ENCODE measurements at places on chromosomes 11 and 22. TPM values are rescaled to one million over a fixed set of nuclear protein-coding genes. Genes with fewer than 3 reads are reported as not detected.

DNA sequence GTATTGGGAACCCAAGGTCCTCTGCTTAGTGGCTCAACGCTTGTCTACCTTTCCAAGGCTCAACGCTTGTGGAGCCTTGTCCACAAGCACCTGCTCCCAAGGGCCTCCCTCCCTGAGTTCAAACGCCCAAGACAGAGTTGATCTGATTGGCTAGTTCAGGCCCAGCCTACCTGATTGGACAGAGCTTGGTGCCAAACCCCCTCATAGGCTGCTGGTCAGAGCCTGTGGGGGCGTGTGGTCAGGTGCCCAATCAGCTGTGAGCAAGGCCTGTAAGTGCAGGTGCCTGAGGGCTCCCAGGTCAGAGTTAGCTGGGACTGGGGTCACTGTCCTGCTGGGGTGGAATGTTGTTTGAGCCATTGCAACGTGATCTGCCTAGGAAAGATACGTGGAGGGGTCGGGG is 16.9 kb upstream of the TMPRSS6 start:
- DNase-seq = no peak
- H3K27me3 ChIP-seq = no peaks in the 10 kb centered on the region
- H3K27ac ChIP-seq = no peak overlapping the region
- no peak overlapping the region for H3K4me3 ChIP-seq
- H3K4me1 ChIP-seq = peaks cover 22% of the 10 kb centered on the region

- H3K4me3 ChIP-seq = no peak overlapping the region
- no peak for DNase-seq
- H3K36me3 ChIP-seq = peaks cover 11% of the 10 kb centered on the region
- no peaks in the 10 kb centered on the region for H3K27me3 ChIP-seq
Measured at GRCh38 chr11:85732965-85733364, 47.0 kb upstream of the CCDC89 start.

- no peak for DNase-seq
- H3K27ac ChIP-seq = no peak overlapping the region
- no peaks in the 10 kb centered on the region for H3K36me3 ChIP-seq
- no peaks in the 10 kb centered on the region for H3K4me1 ChIP-seq
- no peak overlapping the region for H3K4me3 ChIP-seq
- H3K27me3 ChIP-seq = peaks cover 8% of the 10 kb centered on the region
Measured at GRCh38 chr22:25644122-25644521, 79.6 kb downstream of the GRK3 start.

Gene PPM1F
- 20.6 TPM for total RNA-seq

DNA sequence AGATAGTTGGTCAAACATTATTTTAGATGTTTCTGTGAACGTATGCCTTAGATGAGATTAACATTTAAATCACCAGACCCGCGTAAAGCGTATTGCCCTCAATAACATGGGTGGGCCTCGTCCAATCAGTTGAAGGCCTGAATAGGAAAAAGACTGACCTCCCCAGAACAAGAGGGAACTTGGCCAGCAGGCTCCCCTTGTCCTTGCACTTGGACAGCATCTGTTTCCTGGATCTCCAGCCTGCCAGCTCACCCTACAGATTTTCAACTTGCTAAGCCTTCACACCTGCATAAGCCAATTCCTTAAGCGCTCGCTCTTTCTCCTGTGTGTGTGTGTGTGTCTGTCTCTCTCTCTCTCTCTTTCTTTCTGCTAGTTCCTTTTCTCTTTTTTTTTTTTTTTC is 8.2 kb downstream of the TOM1 start:
- H3K4me3 ChIP-seq = no peak overlapping the region
- 0 out of 2 replicates have a peak, but pooled peaks cover 12% of the 10 kb centered on the region for H3K36me3 ChIP-seq
- no peaks in the 10 kb centered on the region for H3K27me3 ChIP-seq
- no peak overlapping the region for H3K27ac ChIP-seq
- DNase-seq = no peak
- peaks cover 52% of the 10 kb centered on the region for H3K4me1 ChIP-seq

Gene NXPE1
- not detected for total RNA-seq

DNA sequence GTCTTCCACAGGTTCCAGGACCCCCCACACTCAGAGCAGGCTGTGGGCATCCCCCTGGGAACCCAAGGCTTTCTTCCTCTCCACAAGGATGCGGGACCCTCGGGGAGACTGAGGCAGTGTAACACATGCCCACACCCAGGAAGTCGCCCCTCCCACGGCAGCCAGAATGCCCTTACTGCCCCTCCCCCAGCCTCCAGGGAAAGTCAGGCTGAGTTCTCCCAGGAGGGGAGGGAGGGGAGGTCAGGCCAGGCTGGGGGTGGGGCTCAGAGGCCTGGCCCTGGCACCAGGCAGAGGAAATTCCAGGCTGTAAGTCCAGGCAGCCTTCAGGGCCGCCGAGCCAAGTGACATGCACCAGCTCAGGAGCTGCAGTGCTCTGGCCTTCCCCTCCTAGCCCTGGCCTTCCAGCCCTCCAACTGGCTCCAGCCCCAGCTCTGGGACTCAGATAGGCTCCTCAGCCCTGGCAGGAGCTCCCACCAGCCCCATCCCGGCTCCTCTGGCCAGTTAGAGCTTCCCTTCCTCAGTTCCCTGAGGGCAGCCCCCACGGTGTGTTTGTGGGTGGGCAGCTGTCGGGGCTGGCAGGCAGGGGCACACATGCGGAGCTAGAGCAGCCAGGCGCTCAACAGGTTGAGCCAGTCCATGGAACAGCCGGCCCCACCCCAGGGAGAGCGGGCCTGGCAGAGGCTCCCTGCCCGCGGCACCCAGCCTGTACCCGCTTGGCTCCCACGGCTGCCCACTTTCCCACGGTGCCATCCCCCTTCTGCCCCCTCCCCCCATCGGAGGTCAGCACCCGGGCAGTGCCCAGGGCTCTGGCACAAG is 3.6 kb downstream of the BCL9L start:
- no peaks in the 10 kb centered on the region for H3K27me3 ChIP-seq
- DNase-seq = peak; percentile 94
- peaks cover 50% of the 10 kb centered on the region for H3K4me1 ChIP-seq
- H3K4me3 ChIP-seq = peak overlapping the region; percentile 77
- H3K36me3 ChIP-seq = no peaks in the 10 kb centered on the region

Gene ST14
- total RNA-seq = 141 TPM

DNA sequence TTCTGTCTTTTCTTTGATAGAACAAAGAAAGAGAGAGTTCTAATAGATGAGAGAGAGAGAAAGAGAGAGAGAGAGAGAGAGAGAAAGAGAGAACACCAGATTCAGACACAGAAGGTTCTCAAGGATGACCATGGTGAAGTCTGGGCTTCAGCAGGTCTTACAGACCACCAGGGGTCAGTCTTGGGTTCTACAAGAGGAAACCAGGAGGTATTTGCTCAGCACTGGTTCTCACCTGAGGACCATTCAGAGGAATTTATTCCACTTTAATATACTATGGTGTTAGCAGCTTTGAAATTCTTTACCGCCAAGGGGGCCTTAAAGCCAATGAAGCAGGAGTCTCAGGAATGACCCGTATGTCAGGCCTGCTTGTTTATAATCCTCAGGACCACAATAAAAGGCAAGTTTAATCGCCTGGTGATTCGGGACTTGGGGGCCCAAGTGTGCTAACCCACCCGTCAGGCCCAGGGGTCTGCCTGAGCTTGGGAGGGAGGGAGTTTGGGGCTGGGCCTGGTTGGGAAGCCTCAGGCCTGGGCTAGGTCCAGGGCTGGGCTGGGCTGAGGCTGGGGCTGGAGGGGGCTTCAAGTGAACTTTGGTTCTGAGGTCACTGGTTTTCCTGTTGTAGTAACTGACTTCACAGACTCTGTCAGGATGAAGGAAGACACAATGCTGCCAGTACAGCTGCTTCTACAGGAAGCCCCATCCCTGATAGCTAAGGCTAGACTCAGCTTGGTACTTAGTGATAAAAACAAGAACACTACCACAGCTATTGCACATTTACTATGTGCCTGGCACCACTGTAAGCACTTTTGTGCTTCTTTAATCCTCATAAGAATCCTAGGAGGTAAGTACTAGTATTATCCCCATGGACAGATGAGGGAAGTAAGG is 179.2 kb upstream of the ZBED5 start:
- peaks cover 8% of the 10 kb centered on the region for H3K27me3 ChIP-seq
- H3K4me1 ChIP-seq = no peaks in the 10 kb centered on the region
- no peaks in the 10 kb centered on the region for H3K36me3 ChIP-seq
- no peak overlapping the region for H3K4me3 ChIP-seq
- no peak overlapping the region for H3K27ac ChIP-seq

- peaks cover 33% of the 10 kb centered on the region for H3K4me1 ChIP-seq
- peak overlapping the region; percentile 97 for H3K27ac ChIP-seq
- H3K4me3 ChIP-seq = peak overlapping the region; percentile 99
- peaks cover 33% of the 10 kb centered on the region for H3K36me3 ChIP-seq
- H3K27me3 ChIP-seq = no peaks in the 10 kb centered on the region
- peak; percentile 65 for DNase-seq
Measured at GRCh38 chr11:65498042-65498726, 661 bp upstream of the MALAT1 start.

DNA sequence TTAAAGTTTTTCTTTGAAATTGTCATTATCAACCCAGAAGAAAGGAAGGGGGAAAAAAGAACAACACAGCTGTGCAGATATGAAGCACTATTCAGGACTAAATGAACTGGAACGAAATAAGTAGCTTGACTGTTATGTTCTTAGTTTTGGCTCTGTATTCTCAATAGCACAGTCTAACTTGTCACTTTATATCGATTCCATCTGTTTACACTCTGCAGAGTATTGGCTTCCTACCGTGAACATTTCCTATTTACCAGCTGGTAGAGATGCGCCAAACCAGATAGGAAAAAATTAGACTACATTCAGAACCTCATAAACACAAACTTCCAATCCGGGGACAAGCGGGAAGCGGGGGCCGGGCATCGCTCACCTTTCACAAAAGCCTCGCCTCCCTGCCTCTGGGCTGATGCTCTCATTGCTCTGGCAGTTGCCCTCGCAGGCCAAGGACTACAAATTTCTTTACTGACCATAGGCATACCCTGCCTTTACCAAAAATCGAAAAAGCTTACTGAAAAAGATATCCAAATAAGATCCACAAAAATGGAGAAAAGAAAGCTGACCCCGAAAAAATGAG is 66.2 kb downstream of the EFCAB6 start:
- H3K4me3 ChIP-seq = no peak overlapping the region
- no peaks in the 10 kb centered on the region for H3K4me1 ChIP-seq
- no peak overlapping the region for H3K27ac ChIP-seq
- no peak for DNase-seq

Gene MMP1
- total RNA-seq = not detected

Gene LRRN4CL
- 1.0 TPM for total RNA-seq

Gene CLMP
- total RNA-seq = 5.4 TPM

- no peak for DNase-seq
- H3K27ac ChIP-seq = no peak overlapping the region
- no peaks in the 10 kb centered on the region for H3K36me3 ChIP-seq
- no peaks in the 10 kb centered on the region for H3K27me3 ChIP-seq
- H3K4me3 ChIP-seq = no peak overlapping the region
- H3K4me1 ChIP-seq = no peaks in the 10 kb centered on the region
Measured at GRCh38 chr11:91788764-91789163, 435.9 kb upstream of the FAT3 start.

Gene DCPS
- total RNA-seq = 23.8 TPM

Gene P4HA3
- 0.22 TPM for total RNA-seq

- peaks cover 49% of the 10 kb centered on the region for H3K4me1 ChIP-seq
- H3K4me3 ChIP-seq = no peak overlapping the region
Measured at GRCh38 chr11:71298016-71298550, 45.7 kb upstream of the SHANK2 start.

Gene FOLH1
- not detected for total RNA-seq

- H3K4me3 ChIP-seq = no peak overlapping the region
- H3K36me3 ChIP-seq = 0 out of 2 replicates have a peak, but pooled peaks cover 3% of the 10 kb centered on the region
- no peaks in the 10 kb centered on the region for H3K4me1 ChIP-seq
- no peak overlapping the region for H3K27ac ChIP-seq
- DNase-seq = no peak
- no peaks in the 10 kb centered on the region for H3K27me3 ChIP-seq
Measured at GRCh38 chr11:12150831-12151382, 40.5 kb downstream of the MICAL2 start.

DNA sequence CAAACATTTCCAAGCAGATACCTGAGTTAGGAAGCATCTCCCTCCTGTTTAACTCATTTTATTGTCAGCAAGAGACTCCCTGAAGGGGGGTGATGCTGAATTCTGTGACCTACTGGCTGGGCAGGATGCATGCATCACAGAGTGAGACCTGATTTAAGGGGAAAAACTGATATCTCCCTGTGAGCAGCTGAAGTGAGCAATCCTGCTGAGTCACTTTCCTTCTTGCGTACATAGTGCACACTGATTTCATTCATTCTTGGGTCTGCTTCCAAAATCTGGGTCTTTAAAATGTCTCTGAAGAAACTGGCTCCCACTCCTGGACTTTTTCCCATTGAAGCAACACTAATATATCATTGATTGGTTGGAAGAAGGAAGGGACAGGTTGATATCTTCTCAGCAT is 23.3 kb downstream of the P4HA3 start:
- H3K27me3 ChIP-seq = no peaks in the 10 kb centered on the region
- H3K36me3 ChIP-seq = no peaks in the 10 kb centered on the region
- H3K27ac ChIP-seq = peak overlapping the region; percentile 73
- peak; percentile 75 for DNase-seq

GRCh38 chr11:68257477-68258362 is 14.1 kb downstream of the C11orf24 start:
- no peak overlapping the region for H3K27ac ChIP-seq
- H3K27me3 ChIP-seq = no peaks in the 10 kb centered on the region
- no peaks in the 10 kb centered on the region for H3K4me1 ChIP-seq
- H3K4me3 ChIP-seq = no peak overlapping the region

DNA sequence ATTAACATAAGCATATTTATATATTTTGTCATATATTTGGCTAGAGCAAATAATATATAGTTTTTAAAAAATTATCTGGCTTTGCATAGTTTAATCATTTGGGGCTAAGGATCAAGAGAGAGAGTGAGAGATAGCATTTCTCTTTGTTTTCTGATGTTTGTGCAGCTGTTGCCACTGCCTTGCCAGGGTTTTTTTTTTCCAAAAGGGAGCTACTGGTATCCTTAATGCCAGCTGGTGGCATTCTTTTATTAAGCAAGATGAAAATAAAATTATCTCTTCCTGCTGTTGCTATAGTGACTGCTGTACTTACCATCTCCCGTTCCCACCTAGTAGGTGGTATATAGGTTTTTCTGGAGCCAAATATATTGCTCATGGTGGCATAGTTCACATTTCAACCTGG is 793.3 kb upstream of the ARHGAP42 start:
- H3K4me1 ChIP-seq = no peaks in the 10 kb centered on the region
- no peak overlapping the region for H3K27ac ChIP-seq
- H3K4me3 ChIP-seq = no peak overlapping the region
